Right lung (tissue), 10 donors: ENCODE measurements at places on chromosomes 13 and 19. TPM values are rescaled to one million over a fixed set of nuclear protein-coding genes. Genes with fewer than 3 reads are reported as not detected.

GRCh38 chr13:95710313-95710712 lies 33.4 kb downstream of the DNAJC3 start:
- DNase-seq: no peak

Gene ERICH6B
- polyA plus RNA-seq: 3.2 TPM

GRCh38 chr19:18393836-18394235 lies 3.6 kb downstream of the LRRC25 start:
- DNase-seq: no peak

DNA sequence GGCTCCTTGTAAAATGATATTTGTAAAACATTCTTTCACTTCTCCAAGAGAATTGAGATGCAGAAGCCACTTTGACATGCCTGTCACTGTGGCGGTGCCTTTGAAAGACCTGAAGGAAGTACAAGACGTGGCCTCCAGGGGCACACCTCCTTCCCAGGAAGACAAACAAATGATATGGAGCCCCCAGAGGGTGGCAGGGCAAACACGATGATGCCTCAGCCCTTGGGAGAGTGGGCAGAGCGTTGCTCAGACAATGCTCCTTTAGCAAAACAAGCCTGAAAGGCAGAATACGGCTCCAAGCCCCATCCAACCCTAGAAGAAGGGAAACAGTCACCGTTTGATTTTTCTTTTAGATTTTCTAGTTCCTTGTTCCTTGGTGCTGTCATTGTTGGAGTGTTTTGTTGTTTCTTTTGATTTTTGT lies 9.2 kb upstream of the ATP12A start:
- DNase-seq: no peak

Gene N4BP2L1
- polyA plus RNA-seq: 40.4 TPM

- no peak for DNase-seq
Measured at GRCh38 chr19:43485951-43486350, 18.6 kb downstream of the PHLDB3 start.

DNA sequence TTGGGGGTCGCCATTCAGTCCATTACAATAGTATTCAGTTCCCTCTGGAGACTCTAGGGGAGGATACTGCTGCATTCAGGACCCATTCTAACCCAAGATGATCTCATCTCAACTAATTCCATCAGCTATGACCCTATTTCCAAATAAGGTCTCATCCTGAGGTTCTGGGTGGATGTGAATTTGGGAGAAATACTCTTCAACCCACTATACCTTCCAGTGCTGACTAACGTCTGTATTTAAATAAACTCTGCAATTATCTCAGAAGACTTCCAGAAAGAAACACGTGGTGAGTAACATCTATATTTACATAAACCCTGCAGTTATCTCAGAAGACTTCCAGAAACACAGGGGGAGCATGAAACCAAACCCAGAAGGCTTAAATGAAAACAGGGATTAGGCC lies 1300.7 kb downstream of the PCDH9 start:
- DNase-seq: no peak

- DNase-seq: no peak
Measured at GRCh38 chr13:73433890-73434289, 375.1 kb downstream of the KLF5 start.

Gene SULT2A1
- polyA plus RNA-seq: not detected

Gene WASF3
- polyA plus RNA-seq: 22.0 TPM

Gene FGF21
- polyA plus RNA-seq: not detected

DNA sequence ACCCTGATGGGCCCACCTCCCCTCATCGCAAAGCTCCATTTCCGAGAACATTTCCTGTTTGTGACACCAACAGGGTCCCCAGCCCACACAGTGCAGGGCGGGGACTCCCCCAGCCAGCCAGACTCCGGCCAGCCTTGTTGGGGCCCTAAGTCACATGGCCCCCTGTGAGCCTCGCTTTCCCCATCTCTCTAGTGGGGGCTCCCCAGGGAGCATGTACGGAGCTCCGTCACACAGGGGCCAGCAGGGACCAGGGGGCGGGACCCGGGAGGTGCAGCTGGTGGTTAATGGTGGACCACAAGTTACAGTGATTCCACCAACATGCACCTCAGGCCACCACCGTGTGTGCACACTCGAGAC lies 1.7 kb downstream of the TBXA2R start:
- DNase-seq: no peak

DNA sequence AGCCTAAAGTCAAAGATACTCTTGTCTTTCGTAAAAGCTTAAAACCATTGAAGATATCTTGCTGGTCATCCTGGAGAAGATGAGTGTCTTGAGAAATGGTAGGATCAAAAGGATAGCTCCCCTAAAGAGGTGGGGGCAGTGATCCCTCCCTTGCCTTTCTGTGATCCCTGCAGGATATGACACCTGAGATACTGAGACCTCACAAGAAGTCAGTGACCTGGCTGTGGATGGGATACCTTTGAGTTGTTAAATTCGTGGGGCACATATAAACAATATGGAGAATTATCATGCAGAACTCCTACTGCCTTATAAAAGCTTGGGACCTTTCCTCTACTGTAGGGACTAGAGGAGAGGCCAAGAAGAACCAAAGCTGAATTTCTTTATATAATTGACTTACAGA lies 21.4 kb downstream of the STOML3 start:
- DNase-seq: no peak

GRCh38 chr13:34608331-34608730 lies 333.7 kb upstream of the NBEA start:
- no peak for DNase-seq

- no peak for DNase-seq
Measured at GRCh38 chr13:57340878-57341277, 173.9 kb downstream of the PRR20E start.

DNA sequence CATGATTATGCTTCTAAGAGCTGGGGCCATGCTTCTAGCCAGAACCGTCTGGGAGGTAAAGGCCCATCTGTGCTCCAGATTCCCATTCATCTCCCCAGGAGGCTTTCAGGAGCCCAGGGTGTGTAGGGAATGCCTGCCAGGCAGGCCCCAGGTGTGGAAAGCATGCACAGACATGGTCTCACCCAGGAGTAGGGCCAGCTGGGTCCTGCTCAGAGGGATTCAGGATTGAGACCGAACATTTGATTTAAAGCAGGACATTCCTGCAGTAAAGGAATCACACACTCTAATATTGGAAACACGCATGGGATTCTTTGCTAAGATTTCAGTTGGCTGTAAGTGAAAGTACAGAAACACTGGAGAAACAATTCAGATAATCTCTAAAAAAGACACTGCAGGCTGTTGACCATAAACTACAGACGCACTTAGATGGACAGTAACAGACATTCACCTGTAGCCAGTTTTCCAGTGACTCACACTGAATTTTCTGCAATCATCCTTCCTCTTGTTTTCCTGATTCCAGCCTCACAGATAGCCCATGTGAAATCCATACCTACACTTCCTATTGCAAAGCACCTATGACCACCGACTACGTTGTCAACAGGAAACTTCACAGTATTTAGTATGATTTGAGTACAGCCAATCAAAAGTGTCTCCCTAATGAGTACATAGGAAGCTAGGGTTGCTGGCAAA lies 257.8 kb downstream of the TBC1D4 start:
- DNase-seq: no peak

GRCh38 chr13:61136093-61136492 lies 279.6 kb downstream of the PCDH20 start:
- peak; percentile 27 for DNase-seq

- DNase-seq: no peak
Measured at GRCh38 chr13:69921156-69921555, 186.5 kb upstream of the ATXN8OS start.

Gene PSG1
- not detected for polyA plus RNA-seq

Gene ASF1B
- polyA plus RNA-seq: 14.6 TPM

Gene CD209
- polyA plus RNA-seq: 3.3 TPM

- no peak for DNase-seq
Measured at GRCh38 chr19:35039881-35040825, 1.4 kb upstream of the HPN start.

GRCh38 chr13:62626771-62627170 lies 1211.1 kb upstream of the PCDH20 start:
- DNase-seq: no peak

Gene PSPC1
- polyA plus RNA-seq: 76.6 TPM

Gene GPATCH1
- 16.0 TPM for polyA plus RNA-seq

GRCh38 chr13:46097015-46097414 lies 7.8 kb downstream of the CPB2 start:
- no peak for DNase-seq

GRCh38 chr19:53461866-53462265 lies 5.7 kb upstream of the ZNF813 start:
- no peak for DNase-seq

DNA sequence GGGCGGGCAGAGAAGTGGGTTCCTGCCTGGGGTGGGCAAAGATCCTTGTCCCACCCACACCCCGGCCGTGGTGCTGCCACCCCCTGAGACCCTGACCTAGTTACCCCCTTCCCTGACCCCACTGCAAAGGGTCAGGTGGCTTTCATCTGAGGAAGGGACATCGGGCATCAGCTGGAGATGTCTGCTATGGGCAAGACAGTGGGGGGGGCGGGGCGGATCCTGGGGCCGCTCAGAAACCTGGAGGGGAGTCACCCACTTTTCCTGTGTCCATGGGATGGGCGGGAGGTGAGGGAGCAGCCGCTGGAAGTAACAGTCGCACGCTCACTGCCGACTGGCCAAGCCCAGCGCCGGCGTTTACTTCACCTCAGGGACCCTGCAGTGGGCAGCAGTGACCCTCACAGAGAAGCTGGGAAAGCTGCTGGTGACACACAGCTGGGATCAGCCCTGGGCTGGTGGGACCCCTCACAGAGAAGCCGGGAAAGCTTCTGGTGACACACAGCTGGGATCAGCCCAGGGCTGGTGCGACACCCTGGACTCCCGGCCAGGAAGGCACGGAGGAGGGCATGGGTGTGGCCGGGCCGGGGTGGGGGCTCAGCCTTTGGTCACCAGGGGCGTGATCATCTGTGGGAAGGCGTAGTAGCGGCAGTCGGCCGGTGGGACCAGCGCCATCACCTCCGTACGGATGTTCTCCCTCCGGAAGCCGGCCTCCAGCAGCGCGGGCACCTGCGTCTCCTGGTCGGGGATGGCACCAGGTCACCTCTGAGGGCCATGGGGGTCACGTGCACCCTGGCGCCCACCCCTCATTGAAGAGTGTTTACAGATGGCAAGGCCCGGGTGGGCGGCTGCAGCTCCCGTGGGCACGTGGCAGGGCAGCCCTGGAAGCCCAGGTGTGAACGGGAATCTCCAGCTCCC lies 4.3 kb downstream of the GAMT start:
- DNase-seq: no peak

DNA sequence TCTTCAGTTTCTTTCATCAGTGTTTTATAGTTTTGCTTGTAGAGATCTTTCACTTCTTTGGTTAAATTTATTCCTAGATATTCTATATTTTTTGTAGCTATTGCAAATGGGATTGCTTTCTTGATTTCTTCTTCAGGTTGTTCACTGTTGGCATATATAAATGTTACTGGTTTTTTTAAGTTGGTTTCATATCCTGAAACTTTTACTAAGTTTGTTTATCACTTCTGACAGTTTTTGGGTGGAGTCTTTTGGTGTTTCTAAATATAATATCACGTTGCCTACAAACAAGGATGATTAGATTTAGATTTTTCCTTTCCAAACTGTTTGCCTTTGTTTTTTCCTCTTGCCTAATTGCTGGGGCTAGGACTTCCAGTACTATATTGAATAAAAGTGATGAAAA lies 109.7 kb downstream of the PAN3 start:
- no peak for DNase-seq

- DNase-seq: no peak
Measured at GRCh38 chr13:99165753-99166587, 34.7 kb upstream of the UBAC2 start.

DNA sequence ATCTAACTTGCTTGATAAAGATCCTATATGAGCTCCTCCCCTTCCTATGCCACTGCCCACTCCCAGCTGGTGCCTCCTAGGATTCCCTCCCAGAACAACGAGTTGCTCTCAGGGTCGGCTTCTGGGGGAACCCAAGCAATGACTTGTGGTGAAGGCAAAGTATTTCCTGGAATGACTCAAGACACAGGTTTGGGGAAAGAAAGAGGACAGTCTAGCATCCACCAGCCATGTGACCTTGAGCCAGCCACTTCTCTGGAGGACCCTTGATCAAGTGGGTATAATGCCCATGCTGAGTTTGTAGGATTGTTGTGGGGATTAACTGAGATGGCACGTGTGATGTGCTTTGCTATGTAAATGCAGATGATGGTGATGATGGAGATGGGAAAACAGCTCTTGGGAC lies 33.0 kb downstream of the MBD3L2B start:
- DNase-seq: no peak

Gene NLRP4
- polyA plus RNA-seq: not detected

GRCh38 chr13:108795841-108796240 lies 166.4 kb downstream of the MYO16 start:
- no peak for DNase-seq

- no peak for DNase-seq
Measured at GRCh38 chr19:1674293-1674679, 21.9 kb upstream of the TCF3 start.

DNA sequence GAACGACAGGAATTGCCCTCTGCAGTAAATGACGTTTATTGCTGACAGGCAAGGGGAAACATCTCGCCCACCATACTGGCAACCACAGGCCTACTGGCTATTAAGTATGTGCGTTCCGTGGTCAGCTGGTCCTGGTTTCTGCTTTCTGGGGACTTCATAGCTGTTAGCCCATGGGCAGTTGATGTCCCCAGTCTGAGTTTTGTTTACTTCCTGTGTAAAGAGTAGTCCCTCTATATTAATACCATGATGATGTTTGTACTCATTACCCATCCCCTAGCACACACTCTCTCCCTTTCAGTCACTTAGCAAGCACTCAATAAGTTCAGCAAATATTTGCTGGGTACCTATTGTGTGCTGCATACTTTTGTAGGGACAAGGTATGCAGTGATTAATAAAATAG lies 6.5 kb upstream of the MIA start:
- no peak for DNase-seq

GRCh38 chr13:56988543-56988942 lies 152.2 kb upstream of the PRR20A start:
- DNase-seq: no peak

Gene PRODH2
- not detected for polyA plus RNA-seq

- no peak for DNase-seq
Measured at GRCh38 chr13:35210261-35210660, 266.2 kb downstream of the MAB21L1 start.

- DNase-seq: no peak
Measured at GRCh38 chr13:112819111-112819510, 129.3 kb downstream of the ATP11A start.

Gene PSG2
- polyA plus RNA-seq: not detected

DNA sequence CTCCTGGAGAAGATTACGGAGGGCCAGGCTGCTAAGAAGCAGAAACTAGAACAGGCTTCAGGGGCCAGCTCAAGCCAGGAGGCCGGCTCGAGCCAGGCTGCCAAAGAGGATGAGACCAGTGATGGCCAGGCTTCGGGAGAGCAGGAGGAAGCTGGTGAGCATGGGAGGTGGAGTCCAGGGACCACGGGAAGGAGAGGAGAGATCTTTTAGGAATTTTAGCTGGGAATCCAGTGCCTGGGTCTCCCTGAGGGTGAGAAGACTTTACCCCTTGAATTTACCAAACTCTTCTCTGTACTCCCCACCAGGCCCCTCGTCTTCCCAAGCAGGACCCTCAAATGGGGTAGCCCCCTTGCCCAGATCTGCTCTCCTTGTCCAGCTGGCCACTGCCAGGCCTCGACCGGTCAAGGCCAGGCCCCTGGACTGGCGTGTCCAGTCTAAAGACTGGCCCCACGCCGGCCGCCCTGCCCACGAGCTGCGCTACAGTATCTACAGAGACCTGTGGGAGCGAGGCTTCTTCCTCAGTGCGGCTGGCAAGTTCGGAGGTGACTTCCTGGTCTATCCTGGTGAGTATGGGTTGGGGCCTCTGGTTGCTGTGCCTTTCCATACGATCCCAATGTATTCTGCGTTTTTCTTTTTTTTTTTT lies 824 bp downstream of the TSEN34 start:
- DNase-seq: no peak
